ENCODE measurements at places on chromosomes 2 and 18. TPM values are rescaled to one million over a fixed set of nuclear protein-coding genes. Genes with fewer than 3 reads are reported as not detected.
A peak's percentile ranks its signal among the peaks of the same experiment; 100 is the strongest.

GRCh38 chr2:127106457-127106990 lies 430 bp downstream of the BIN1 start:
- DNase-seq = peak; percentile 51

DNA sequence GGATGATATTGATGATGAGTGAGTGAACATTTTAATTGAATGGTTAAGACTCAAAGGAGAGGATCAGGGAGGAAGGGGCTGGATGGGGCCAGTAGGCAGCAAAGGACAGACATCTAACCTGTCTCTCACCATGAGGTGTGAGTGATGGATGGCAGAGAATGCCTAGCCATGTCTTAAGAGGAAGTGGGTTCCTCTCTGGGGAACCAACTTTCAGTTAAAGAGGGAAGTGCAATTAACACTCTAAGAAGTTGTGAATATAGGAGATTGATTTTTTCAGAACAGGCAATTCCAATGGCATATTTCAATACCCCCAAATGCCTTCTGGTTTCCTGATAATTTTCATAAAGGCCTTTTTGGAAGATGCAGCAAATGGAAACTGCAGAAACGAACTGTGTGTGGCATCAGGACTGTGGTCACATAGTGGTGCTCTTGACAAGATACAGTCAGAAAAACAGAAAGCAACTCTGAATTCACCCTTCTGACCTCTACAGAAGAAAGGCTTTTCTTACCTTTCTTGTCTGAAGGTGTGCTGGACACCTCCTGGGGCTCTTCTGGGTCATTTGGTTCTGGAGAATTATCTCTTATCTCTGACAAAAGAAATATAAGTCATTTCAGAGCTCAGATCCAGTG lies 10.2 kb downstream of the SP110 start:
- DNase-seq = no peak

- no peak for DNase-seq
These were observed 330.2 kb downstream of the DSC3 start for GRCh38 chr18:30712383-30712782.

- no peak for DNase-seq
These were observed 29.0 kb upstream of the CATIP start for GRCh38 chr2:218327451-218328210.

GRCh38 chr2:234995332-234996068 lies 43.7 kb downstream of the SH3BP4 start:
- no peak for DNase-seq

DNA sequence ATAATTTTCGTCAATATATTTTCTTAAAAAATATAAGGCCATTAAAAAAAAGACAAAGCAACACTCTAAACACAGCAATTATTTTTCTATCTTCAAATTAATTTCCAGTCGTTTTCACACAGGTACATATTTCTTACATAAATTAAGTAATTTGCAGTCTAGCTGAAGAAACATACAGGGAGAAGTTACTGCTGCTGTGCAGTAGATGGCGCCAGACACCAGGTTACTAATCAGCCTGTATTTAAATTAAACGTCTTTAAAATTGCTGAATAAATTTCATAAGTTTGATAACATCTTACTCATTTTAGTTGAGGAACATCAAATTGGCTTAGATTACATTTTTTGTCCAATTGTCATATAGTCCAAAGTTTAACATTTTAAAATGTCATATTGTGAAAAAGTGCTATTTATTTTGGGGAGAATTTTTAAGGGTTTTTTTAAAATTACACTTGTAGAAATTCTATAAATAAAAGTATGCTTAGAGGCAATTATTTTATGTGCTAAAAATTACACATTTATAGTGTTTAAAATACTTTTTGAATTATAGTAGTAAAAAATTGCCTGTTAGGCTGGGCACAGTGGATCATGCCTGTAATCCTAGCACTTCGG lies 88.4 kb downstream of the PMAIP1 start:
- peak; percentile 55 for DNase-seq

Gene SCTR
- total RNA-seq = 1.7 TPM

Gene PRSS56
- not detected for total RNA-seq

Gene D2HGDH
- total RNA-seq = 12.9 TPM

Gene DPP10
- 15.7 TPM for total RNA-seq

Gene TMBIM1
- 167 TPM for total RNA-seq

Gene DCC
- 3.5 TPM for total RNA-seq

All from hepatocyte (in vitro differentiated cells).